ENCODE measurements at places on chromosomes 16 and 17. TPM values are rescaled to one million over a fixed set of nuclear protein-coding genes. Genes with fewer than 3 reads are reported as not detected.

DNA sequence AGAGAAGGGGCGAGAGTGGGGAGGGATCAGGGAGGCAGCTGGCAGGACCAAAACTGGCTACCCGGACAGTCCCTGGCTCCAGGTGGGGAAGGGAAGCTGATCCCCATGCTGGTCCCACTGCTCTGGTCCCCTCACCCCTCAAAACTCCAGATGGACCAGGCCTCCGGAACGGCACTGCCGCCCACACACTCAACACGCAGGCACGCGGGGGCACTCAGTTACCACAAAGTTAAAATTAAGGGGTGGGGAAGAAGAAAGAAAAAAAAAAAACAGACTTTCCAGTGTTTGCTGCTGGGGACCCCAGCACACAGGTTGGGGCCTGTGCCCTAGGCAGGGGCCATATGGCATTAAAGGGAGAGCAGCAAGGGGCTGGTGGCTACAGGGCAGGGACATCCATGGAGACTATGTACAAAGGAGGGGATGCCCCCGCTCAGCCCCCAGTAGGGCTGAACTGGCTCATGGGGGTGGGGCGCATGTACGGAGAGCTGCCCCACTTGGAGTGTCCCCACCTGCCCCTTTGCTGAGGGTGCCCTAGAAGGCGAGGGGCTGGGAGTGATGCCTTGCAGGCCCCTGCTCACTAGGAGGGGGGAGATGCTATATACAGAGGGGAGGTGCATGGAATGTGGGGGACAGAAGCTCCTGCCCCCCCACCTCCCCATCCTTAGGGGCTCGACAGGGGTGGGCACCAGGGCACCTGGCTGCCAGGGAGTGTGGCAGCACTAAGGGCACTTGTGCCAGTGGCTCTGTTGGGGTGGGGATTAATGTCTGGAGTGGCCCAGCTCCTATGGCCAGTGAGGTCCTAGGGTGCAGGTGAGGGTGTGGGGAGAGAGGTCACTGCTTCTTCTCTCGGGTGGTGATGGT, 5.6 kb downstream of the TP53I13 start:
- DNase-seq = no peak

- no peak for DNase-seq
These were observed 56.5 kb upstream of the XYLT1 start for GRCh38 chr16:17526956-17527937.

Gene MEFV
- 0.81 TPM for total RNA-seq

Gene ODAD4
- 4.3 TPM for total RNA-seq

- DNase-seq = no peak
These were observed 15.3 kb downstream of the ZC3H7A start for GRCh38 chr16:11781773-11782172.

GRCh38 chr17:80068301-80069222, 32.1 kb downstream of the CCDC40 start:
- DNase-seq = no peak

DNA sequence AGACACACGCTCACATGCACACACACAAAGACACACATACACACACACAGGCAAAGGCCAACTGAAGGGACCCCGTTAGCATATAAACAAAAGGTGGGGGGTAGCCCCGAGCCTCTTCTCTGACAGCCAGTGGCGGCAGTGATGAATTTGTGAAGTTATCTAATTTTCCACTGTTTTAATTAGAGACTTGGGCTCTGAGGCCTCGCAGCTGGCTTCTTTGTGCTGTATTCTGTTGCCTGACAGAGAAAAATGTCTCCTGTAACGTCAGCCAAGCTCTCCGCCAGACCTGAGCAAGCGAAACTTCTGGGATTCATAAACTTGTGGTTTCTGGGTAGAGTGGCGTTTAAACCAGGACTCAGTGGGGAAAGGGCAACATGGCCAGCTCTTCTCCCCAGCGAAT, 113.9 kb upstream of the FOXF1 start:
- DNase-seq = no peak

DNA sequence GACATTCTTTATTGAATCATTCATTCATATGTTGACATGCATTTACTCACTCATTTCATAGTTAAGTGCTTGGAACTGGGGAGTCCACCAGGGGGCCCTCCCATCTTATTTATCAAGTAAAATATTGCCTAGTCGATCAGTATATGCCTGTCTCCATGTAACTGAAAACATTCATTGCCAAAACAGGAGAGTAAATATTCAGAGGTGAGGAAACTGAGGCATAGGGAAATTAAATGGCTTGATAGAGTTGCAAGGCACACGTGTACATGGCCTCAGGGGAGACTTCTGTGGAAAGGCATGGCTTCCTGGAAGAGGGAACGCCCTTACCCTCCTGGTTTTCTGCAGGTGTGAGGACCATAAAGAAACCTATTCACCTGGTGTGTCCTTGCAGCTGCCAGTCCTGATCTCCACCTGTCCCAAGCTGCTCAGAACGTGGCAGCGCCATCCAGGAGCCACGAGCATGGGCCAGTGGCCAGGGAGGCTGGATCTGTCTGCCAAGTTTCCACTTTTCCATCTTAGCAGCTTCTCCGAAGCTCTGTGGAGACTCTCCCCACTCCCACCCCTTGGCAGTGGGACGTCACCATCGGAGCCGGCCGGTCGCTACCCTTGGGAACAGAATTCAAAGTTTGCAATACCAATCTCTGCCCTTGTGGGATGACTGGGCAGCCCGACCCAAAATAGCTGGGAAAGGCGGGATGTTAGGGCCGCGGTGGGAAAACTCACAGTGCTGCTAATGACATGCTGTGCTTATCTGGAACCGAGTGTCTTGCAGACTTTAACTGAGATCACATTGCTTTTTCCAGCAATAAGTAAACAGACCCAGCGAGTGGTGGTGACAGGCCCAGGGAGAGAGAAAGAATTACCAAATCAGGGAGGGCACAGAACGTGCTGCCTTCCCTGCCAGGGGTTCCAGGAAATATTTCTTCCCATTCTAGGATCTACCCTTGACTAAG, 4.1 kb upstream of the C1QTNF1 start:
- no peak for DNase-seq

- no peak for DNase-seq
These were observed 2.1 kb downstream of the OMG start for GRCh38 chr17:31294820-31295488.

Data from T-helper 17 cell (primary cell).